ENCODE measurements at places on chromosomes 4 and X. TPM values are rescaled to one million over a fixed set of nuclear protein-coding genes. Genes with fewer than 3 reads are reported as not detected.

DNA sequence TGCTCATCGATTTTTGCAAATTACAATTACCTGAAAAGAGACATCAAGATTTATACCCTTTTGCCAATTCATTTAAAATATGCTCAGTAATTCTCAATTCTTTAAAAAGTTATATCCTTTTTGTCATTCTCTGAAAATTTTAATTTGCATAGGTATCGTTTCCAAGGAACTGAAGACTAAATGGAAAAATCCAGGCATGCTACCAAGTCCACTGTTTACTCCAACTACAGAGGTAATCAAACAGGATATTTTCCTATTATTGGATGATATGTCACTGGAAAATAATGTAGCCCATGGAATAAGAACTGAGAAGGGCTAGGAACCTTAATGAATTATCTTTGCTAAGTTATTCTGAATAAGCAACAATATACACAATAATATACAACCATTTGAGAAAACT is 132.7 kb downstream of the THOC2 start:
- no peaks in the 10 kb centered on the region for H3K4me1 ChIP-seq
- H3K27me3 ChIP-seq, result no peaks in the 10 kb centered on the region
- no peak overlapping the region for H3K27ac ChIP-seq
- H3K36me3 ChIP-seq, result no peaks in the 10 kb centered on the region

GRCh38 chr4:166078955-166079354 is 205.9 kb downstream of the TLL1 start:
- no peak overlapping the region for H3K4me3 ChIP-seq
- no peak overlapping the region for H3K27ac ChIP-seq
- no peaks in the 10 kb centered on the region for H3K27me3 ChIP-seq
- no peak for DNase-seq
- no peaks in the 10 kb centered on the region for H3K4me1 ChIP-seq

GRCh38 chr4:165827018-165827417 is 46.0 kb upstream of the TLL1 start:
- no peak overlapping the region for H3K27ac ChIP-seq
- DNase-seq, result no peak
- no peaks in the 10 kb centered on the region for H3K36me3 ChIP-seq
- H3K4me3 ChIP-seq, result no peak overlapping the region
- no peaks in the 10 kb centered on the region for H3K27me3 ChIP-seq
- H3K4me1 ChIP-seq, result no peaks in the 10 kb centered on the region

DNA sequence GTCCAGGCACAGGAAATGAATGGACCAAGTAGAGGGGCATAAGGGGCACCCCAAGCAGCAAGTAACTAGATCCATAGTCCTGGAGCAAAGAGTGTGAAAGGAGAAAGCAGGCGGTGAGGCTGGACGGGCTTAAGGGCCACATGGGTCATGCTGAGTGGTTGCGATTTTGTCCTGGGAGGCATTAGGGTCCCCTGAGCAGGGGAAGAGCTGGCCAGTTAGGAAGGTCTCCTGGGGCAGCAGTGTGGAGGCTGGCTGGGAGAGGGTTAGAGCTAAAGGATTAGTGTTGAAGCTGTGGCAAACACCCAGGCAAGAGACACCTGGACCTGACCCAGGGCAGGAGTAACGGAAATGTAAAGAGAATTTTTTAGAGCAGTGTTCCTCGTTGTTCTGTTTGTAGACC is 26.5 kb downstream of the MYOZ2 start:
- H3K4me1 ChIP-seq, result no peaks in the 10 kb centered on the region
- DNase-seq, result no peak
- no peak overlapping the region for H3K4me3 ChIP-seq

Gene GAGE12H
- not detected for total RNA-seq

GRCh38 chr4:38223782-38224236 is 263.6 kb downstream of the PTTG2 start:
- peaks cover 5% of the 10 kb centered on the region for H3K4me1 ChIP-seq
- no peaks in the 10 kb centered on the region for H3K36me3 ChIP-seq
- H3K4me3 ChIP-seq, result no peak overlapping the region
- DNase-seq, result no peak

GRCh38 chrX:13756381-13756780 is 21.8 kb downstream of the OFD1 start:
- peaks cover 2% of the 10 kb centered on the region for H3K36me3 ChIP-seq
- H3K27me3 ChIP-seq, result no peaks in the 10 kb centered on the region
- H3K27ac ChIP-seq, result no peak overlapping the region

DNA sequence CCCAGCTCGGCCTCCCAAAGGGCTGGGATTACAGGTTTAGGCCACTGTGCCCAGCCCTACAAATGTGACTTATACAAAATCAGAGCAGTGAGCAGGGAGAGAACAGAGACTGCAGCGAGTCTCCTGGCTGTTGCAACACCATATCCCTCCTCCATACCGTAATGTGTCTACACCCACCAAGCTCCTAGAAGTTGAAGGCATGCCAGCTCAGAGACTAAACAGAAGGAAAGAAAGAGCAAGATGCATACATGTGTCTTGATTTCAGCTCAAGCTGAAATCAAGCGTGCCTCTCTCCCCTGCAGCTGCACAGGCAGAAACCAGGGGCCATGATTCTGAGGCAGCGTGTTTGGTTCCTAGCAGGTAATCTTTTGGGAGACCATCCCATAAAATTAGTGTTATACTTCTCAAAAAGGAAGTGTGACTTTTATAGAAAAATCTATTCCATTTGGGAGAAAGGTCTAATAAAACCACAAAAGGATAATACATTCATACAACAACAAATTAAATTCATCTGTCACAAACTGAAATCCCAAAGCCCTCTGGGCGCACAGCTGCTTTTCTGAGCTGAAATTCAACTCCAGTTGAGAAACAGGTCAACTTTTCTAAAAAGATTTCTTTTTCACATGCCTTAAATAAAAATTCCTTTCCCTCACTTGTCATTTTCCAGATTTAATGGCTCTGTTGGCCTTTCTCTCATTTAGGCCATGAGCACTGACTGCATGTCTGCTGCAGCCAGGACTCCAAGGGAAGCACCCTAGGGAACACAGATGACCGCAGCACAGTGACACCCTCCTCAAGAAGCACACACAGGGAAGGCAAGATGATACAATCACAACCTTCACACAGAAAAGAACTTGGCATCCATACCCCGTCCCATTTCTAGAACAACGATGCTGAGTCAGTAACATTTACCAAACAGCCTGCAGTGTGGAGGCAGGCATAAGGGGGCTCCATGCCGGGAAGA is 34.4 kb downstream of the AFAP1 start:
- peaks cover 8% of the 10 kb centered on the region for H3K4me1 ChIP-seq
- no peaks in the 10 kb centered on the region for H3K36me3 ChIP-seq
- no peaks in the 10 kb centered on the region for H3K27me3 ChIP-seq
- DNase-seq, result no peak

DNA sequence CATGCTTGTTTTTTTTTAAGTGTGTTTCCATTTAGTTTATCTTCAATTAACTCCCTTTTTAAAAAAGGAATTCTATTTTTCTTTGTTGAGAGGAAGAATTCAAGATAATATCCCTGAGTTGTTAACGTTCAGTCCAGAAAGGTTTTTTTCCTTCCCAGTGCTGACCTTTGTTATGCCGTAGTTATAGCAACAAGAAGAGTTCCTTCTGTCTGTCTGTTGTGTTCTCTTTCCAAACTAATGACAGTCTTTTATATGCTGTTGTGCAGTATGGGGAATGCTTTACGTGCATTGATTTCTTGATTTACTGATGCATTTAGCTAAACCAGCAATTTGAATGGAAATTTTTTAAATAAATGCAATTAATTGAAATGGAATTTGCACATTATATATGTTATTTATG is 6.6 kb upstream of the CXXC4 start:
- DNase-seq, result no peak
- no peak overlapping the region for H3K27ac ChIP-seq
- H3K36me3 ChIP-seq, result no peaks in the 10 kb centered on the region
- H3K4me3 ChIP-seq, result no peak overlapping the region
- no peaks in the 10 kb centered on the region for H3K27me3 ChIP-seq
- H3K4me1 ChIP-seq, result no peaks in the 10 kb centered on the region

DNA sequence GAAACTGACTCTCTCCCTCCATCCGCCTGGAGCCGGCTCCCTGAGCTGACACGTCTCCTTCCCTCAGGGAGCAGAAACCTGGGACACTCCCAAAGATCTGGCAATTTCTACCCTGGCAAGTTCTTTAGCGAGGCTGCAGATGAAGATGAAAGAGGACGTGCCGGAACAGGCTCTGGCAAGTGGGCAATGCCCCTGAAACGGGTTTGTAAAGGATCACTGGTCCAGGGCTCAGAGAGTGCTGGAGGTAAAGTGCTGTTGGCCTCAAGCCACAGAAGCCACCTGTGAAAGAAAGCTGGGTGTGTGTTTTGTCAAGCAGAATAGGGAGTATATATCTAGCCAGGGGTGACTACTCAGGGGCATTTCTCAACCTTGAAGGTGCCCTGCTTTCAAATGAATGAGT is 131.4 kb upstream of the ATP6AP2 start:
- no peak overlapping the region for H3K27ac ChIP-seq
- H3K4me3 ChIP-seq, result no peak overlapping the region
- no peaks in the 10 kb centered on the region for H3K27me3 ChIP-seq
- H3K4me1 ChIP-seq, result no peaks in the 10 kb centered on the region
- no peak for DNase-seq
- H3K36me3 ChIP-seq, result no peaks in the 10 kb centered on the region

DNA sequence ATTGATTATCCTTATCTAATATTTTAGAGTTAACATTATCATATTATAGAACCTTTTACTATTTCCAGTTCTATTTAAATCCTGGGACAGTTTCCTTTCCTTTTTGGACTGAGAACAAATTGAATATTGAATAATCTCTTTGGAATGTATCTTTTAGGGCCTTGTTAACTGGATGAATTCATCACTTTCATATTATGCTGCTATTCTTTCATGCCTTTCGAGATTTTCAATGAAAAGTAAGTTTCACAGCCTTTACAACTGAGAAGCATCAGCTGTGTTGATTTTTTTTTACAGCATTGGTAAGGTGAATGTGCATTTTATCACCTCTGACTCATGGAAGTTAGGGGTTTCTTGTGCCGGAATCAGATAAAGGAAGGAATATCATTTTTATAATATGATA is 39.6 kb downstream of the PDLIM5 start:
- no peaks in the 10 kb centered on the region for H3K36me3 ChIP-seq
- H3K4me1 ChIP-seq, result peaks cover 11% of the 10 kb centered on the region
- H3K27me3 ChIP-seq, result no peaks in the 10 kb centered on the region
- no peak for DNase-seq
- no peak overlapping the region for H3K27ac ChIP-seq

GRCh38 chr4:117357437-117357836 is 272.1 kb upstream of the TRAM1L1 start:
- no peak overlapping the region for H3K27ac ChIP-seq
- H3K4me3 ChIP-seq, result no peak overlapping the region
- no peaks in the 10 kb centered on the region for H3K36me3 ChIP-seq
- no peaks in the 10 kb centered on the region for H3K27me3 ChIP-seq

GRCh38 chr4:74548561-74548960 is 103.6 kb downstream of the AREG start:
- peaks cover 6% of the 10 kb centered on the region for H3K4me1 ChIP-seq
- no peaks in the 10 kb centered on the region for H3K36me3 ChIP-seq
- no peaks in the 10 kb centered on the region for H3K27me3 ChIP-seq
- DNase-seq, result no peak

Gene CAPN6
- 5.7 TPM for total RNA-seq

DNA sequence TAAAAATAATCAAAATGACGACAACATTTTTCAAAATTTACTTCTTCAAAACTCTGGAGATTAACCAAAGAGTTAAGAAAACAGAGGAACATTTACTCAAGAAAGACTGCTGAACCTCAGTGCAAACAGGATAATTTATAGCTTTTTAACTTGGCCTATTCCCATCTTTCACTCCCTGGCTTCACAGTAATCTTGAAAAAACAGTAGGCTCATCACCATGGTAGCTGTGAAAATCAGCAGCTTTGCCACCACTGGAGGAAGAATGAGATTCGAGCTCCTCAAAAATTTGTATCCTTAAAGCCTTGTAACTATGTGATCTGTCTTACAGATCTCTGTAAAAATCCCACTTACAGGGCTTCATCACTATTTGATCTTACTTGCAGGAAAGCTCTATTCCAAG is 447.7 kb upstream of the CTSO start:
- no peaks in the 10 kb centered on the region for H3K27me3 ChIP-seq
- H3K4me1 ChIP-seq, result no peaks in the 10 kb centered on the region
- H3K4me3 ChIP-seq, result no peak overlapping the region
- DNase-seq, result no peak
- no peaks in the 10 kb centered on the region for H3K36me3 ChIP-seq
- H3K27ac ChIP-seq, result no peak overlapping the region

- no peaks in the 10 kb centered on the region for H3K36me3 ChIP-seq
- H3K27me3 ChIP-seq, result no peaks in the 10 kb centered on the region
- H3K4me1 ChIP-seq, result no peaks in the 10 kb centered on the region
- no peak for DNase-seq
- no peak overlapping the region for H3K4me3 ChIP-seq
These were observed 2.8 kb downstream of the CENPU start for GRCh38 chr4:184731056-184731455.

DNA sequence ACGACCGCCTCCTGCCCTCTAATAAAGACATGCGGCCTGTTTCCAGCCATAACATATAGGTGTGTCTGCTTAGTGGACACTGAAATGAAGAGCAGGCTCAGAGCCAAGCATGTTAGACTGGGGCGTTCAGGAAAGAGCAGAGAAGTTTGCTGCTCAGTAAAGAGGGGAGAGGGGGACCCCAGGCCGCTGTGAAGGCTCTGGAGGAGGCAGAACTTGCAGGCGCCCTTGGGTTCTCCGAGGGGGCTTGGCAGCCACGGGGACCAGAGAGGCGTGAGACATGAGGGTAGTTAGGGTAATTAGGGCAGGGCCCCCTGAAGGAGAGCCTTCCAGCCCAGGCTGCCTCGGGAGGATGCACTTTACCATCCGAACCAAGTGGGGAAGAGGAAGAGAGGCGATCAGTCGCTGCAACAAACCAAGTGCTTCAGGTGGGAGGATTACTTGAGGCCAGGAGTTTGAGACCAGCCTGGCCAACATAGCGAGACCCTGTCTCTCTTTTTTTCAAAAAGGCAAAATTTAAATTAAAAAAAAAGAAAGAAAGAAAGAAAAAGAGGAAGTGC is 46.6 kb upstream of the CDKN2AIP start:
- no peaks in the 10 kb centered on the region for H3K4me1 ChIP-seq
- H3K36me3 ChIP-seq, result no peaks in the 10 kb centered on the region
- H3K27me3 ChIP-seq, result no peaks in the 10 kb centered on the region
- no peak overlapping the region for H3K27ac ChIP-seq

- no peak overlapping the region for H3K4me3 ChIP-seq
- no peaks in the 10 kb centered on the region for H3K4me1 ChIP-seq
- no peak overlapping the region for H3K27ac ChIP-seq
- H3K27me3 ChIP-seq, result no peaks in the 10 kb centered on the region
- no peaks in the 10 kb centered on the region for H3K36me3 ChIP-seq
These were observed 221.0 kb upstream of the NWD2 start for GRCh38 chr4:37023504-37023903.

GRCh38 chr4:148573296-148573695 is 131.1 kb upstream of the NR3C2 start:
- H3K27ac ChIP-seq, result no peak overlapping the region
- H3K36me3 ChIP-seq, result no peaks in the 10 kb centered on the region

Gene NLRP2B
- 0.27 TPM for total RNA-seq

GRCh38 chrX:49282647-49283011 is 13.0 kb downstream of the PPP1R3F start:
- no peak overlapping the region for H3K27ac ChIP-seq
- H3K36me3 ChIP-seq, result no peaks in the 10 kb centered on the region
- no peaks in the 10 kb centered on the region for H3K27me3 ChIP-seq
- no peak overlapping the region for H3K4me3 ChIP-seq
- DNase-seq, result no peak

Gene ZIC3
- not detected for total RNA-seq

GRCh38 chr4:84800256-84800655 is 166.2 kb downstream of the WDFY3 start:
- peaks cover 3% of the 10 kb centered on the region for H3K4me1 ChIP-seq
- DNase-seq, result no peak
- H3K36me3 ChIP-seq, result peaks cover 2% of the 10 kb centered on the region

- no peak overlapping the region for H3K4me3 ChIP-seq
- no peak for DNase-seq
- H3K4me1 ChIP-seq, result peaks cover 6% of the 10 kb centered on the region
- no peaks in the 10 kb centered on the region for H3K36me3 ChIP-seq
- no peak overlapping the region for H3K27ac ChIP-seq
These were observed 5.0 kb downstream of the NAF1 start for GRCh38 chr4:163161536-163162205.
